Tongue (tissue), 3 donors: ENCODE measurements at places on chromosomes 13 and 19.

DNA sequence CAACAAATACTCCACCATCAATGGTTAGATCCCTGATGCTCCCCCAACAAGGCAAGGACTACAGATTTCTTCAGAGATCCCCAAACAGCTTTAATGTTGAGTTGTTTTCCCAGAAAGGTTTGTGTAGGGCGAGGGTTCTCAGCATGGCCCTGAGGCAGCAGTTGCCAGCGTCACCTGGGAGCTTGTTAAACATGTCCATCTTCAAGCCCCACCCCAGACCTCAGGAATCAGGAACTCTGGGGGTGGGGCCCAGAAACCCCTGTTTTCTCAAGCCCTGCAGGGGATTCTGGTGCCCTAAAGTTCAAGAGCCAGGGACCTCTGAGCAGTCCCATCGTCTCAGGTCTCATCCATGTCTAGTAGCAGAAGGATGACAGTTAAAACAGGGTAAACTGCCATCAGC is 9.6 kb downstream of the EFNB2 start:
- DNase-seq = no peak

GRCh38 chr13:20812890-20813289 is 39.1 kb upstream of the EEF1AKMT1 start:
- DNase-seq = no peak

DNA sequence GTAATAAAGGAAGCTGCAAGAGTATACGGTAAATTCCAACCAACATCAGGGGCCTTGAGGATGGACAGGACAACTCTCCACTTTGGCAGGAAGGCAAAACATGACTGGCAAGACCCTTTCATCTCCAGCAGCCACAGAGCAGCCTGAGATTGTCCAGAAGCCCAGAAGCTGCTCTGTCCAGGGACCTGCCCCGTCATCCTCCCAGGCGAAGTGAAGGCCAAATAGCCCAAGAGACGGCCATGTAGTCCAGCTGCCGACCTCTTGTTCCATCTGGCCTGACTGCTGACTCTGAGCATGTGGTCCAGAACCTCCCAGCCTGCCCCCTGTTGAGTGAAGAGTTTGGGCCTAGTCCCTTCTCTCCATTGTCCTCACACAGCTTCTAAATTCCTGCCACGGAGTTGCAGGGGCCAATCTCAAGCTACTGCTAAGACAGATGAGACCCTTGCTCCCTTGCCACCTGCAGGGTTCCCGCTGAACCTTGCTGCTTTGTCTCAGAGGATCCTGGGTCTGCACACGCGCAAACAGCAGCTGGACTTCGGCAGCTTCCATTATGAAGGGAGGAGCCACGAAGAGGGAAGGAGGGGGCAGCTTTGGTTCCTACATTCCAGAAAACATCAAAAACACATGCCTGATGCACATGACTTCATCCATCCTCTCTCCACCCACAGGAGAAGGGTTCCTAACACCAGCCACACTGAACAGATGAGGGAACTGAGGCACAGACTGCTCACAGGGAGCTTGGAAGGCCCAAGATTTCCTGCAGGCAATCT is 196.9 kb downstream of the KATNAL1 start:
- DNase-seq = peak; percentile 32

GRCh38 chr19:57812226-57812625 is 2.5 kb downstream of the ZNF552 start:
- no peak for DNase-seq

GRCh38 chr19:40663695-40664692 is 26.5 kb downstream of the NUMBL start:
- DNase-seq = no peak

DNA sequence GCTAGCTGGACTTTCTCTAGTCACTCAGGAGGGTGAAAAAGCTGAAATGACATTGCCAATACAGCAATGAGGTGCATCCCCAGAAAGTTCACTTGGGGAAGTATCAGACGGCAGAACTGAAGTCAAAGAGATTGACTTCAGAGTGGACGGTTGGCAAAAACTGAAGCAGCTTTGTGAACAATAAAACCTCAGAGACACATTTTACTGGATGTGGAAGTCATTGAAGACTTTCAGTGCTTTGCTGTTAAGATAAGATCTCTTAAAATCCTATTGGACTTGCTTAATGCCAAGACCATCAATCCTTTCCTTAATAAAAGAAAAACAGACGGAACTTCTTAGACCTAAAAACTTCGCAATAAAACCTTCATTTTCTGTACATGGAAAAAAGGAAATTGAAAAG is 103.7 kb downstream of the ABCC4 start:
- DNase-seq = no peak

DNA sequence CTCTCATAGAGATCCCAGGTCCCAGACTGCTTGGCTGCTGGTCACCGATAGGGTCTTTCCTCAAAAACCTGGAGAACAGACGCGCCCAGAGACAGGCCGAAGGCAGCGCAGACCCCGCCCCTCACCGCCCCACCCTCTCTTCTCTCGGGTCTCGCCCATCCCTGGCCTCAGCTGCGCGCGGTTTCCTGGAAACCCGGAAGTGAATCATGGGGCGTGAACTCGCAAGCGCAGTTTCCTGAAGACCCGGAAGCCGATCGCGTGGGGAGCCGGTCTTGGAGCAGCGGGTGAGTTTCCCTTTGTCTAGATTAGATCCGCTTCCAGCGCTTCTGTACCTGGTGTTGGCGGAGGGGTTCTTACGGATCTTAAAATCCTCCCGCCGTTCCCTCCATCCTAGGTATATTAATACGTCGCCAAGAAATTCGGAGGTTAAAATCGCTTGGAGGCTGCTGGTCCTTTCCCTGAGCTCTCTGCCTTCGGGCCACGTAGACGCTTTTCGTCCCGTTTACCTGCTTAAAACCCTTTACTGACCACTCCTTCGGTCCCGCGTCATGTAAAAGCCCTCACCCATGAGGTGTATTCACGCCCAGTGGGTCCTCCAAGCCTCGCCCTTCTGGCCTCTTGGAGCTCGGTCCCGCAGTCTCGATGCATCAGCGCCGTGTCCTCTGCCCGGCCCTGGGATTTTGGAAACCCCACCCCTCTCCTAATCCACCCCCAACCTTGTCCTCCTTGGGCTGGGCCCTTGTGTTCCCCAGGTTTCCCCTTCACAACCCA is at the start of gene ZNF578:
TSS of gene ZNF578 (plus strand) at position 230 of the 771 bp plus-strand sequence. CDS start 48,293 bp downstream, outside the sequence.
- DNase-seq = peak; percentile 96

GRCh38 chr13:37416291-37417059 is 182.1 kb downstream of the POSTN start:
- no peak for DNase-seq

- no peak for DNase-seq
Observed at GRCh38 chr19:28523619-28524018, 689.3 kb downstream of the UQCRFS1 start.

- DNase-seq = no peak
Observed at GRCh38 chr13:46637213-46637612, 84.2 kb downstream of the LRCH1 start.

DNA sequence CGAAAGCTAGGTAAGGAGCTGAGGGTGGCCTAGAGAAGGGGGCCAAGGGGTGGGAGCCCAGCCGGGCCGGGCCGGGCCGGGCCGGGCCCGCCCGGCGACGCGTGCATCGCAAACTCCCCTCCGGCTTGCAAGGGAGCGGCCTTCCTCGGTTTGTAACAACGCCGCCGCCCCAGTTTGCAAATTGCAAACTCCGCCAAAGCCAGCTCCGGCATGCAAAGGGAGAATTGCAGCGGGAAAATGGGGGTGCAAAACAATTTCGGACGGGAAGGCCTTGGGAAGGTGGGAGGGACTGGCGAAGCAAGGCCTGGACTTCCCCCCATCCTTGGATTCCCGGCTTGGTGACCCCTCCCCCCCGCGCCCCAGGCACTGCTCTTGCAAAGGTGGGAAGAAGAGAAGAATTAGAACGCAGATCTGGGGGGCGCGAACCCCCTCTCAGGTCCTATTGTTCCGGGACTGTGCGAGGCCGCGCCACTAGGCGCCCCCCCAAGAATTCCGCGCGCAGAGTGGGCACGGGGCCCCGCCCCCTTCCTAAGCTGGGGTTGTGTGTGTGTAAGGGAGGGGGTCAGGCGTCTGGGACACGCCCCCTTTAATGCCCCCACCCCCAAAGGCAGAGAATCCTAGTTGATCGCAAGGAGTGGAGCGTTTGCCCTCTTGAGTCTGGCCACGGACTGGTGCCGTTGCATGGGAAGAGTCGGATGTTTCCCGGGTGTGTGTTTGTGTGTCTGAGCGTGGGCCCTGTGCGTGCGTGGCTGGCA is 926 bp downstream of the PRR12 start:
- peak; percentile 62 for DNase-seq

DNA sequence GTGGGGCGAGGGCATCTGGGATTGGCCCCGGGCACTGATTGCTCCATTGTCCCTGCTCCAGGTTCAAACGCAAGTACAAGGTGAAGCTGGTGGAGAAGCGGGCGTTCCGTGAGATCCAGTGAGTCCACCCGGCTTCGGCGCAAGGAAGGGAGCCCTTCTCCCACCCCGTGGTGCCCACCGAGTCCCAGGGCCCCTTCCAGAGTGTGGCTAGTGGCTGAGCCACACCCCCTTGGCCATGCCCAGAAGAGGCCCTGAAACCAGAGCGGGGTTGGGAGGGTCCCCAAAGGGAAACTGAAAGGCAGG is 11.2 kb downstream of the NOP53 start:
- no peak for DNase-seq
